Activated CD4-positive, alpha-beta T cell treated with anti-CD3 and anti-CD28 coated beads, Interleukin-2, amount 50 U/mL, for 4 hours (primary cell): ENCODE measurements at places on chromosomes 12 and 14.

GRCh38 chr14:41606282-41606531, 469 bp upstream of the LRFN5 start:
- no peak for DNase-seq

- no peak for DNase-seq
Measured at GRCh38 chr12:94678849-94679248, 28.5 kb upstream of the TMCC3 start.

GRCh38 chr14:86770186-86770585, 1222.8 kb downstream of the GALC start:
- no peak for DNase-seq

DNA sequence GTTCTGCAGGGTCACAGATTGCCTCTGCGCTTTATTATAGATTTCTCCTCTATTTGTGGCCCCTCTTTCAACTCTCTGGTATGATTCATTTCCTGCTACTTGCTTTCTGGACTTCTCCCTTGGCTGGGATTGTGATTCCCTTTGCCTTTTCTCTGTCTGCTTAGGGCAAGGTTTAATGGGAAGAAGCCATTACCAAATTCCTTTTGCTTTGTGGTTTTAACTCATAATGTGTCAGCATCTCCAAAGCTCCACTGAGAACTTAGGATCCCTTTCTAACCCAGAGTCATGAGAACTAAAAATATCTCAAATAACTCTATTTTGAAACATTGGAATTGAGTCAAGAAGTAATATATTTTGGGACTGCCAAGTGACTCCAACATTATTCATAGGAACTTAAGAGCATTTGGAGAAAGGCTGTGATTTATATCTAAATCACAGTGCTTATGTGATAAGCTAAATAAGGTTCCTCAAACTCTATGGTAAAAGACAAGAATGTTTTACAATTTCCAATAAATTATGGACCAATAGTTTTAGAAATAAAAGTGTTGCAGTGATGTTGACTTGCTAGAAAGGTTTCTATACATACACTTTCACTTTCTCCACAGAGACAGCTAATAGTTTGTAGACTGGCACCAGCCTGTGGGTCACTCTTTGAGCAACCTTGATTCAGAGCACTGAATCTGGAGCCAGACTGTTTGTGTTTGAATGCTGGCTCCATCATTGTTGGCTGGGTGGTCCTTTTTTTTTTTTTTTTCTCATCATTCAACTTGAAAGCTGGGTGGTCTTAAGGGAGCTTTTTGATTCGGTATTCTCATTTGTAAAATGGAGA, 93.9 kb downstream of the DACT1 start:
- DNase-seq, result no peak

DNA sequence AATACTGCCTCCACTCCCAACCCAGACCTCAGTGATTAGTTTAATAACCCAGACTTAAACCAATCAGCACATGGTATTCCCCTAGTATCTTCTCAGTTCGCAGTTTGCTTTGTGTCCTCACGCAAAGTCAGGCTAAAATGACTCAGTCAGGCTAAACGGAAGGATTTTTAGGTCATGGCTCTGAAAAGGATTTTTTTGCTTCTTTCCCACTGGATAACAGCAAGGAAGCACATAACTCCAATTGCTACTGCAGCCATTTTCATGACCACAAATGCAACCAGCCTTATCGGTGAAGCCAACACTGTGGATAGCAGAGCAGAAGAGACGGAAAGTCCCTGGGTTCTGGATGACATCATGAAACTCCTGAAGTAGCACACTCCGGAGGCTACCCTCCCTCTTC, 67.7 kb downstream of the ZC3H14 start:
- no peak for DNase-seq

DNA sequence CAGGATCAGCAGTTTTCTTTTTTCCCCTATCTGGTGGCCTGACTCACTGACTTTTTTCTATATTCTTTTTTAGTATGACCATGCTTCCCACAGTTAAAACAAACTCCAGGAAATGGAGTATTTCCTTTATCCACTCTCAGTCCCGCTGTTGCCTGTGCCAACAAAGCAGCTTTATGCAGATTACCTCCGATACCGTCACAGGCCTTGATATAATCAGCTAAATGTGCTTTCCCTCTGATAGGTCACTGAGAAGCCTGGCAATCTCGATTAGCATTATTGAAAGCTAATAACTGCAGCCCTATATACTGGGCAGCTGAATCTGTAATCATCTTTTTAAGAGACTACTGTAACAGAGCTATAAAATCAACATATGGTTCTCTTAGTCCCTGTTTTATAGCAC, 243.6 kb downstream of the KIF21A start:
- DNase-seq, result no peak

DNA sequence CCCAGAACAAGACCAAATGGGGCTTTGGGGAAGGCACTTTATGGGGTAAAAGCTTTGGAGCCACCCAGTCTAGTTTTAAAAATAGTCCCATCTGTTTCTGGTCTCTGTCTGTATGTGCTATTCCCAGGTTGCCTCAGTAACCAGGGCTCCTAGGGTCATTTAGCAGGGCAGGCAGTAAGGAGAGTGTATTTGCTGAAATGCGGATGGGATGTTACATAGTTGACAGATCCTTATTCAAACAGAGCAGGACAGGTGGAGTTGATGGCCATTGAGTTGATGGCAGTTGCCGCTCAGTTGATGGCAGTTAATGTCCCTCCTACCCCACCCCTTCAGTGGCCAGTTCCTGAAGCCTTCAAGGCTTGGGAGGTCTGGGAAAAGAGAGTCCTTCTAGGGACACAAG, 4.6 kb downstream of the ZC3H10 start:
- no peak for DNase-seq

- no peak for DNase-seq
Measured at GRCh38 chr14:74478996-74479635, 14.0 kb downstream of the NPC2 start.

- no peak for DNase-seq
Measured at GRCh38 chr12:48311313-48311712, 39.4 kb downstream of the ZNF641 start.

DNA sequence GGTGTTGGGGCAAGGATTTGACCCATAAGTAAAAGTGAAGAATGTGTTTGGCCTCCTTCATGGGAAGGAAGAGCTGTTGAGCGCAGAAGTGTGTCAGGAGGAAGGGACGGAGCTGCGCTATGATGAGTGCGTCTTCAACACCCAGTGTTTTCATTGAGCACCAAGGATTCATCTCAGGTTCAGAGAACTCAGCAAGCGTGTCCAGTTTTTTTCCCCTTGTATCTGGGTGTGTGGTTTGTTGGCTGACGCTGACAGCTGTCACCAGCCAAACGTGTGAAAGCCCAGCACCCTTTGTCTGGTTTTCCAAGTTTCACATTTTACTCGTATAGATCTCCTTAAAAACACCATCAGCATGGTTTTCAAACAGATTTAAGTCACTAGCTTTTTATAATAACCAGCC, 12.3 kb downstream of the EP400 start:
- no peak for DNase-seq

GRCh38 chr12:92771001-92771400, 68.2 kb downstream of the PLEKHG7 start:
- no peak for DNase-seq

GRCh38 chr14:72594099-72594901, 299.6 kb downstream of the DPF3 start:
- no peak for DNase-seq

GRCh38 chr14:70602254-70602653, 1.8 kb upstream of the MED6 start:
- no peak for DNase-seq
